Activated T-helper 1 cell treated with anti-CD3 and anti-CD28 coated beads, Interleukin-12 subunit alpha, Interleukin-12 subunit beta, Interleukin-2, Interleukin-4 antibody, amounts not matched to agents 30 ng/mL and 10 ng/mL and 1 ng/mL, durations not matched to agents 14 hours and 24 hours and 36 hours (primary cell): ENCODE measurements at places on chromosomes 5 and 9.
A peak's percentile ranks its signal among the peaks of the same experiment; 100 is the strongest.

DNA sequence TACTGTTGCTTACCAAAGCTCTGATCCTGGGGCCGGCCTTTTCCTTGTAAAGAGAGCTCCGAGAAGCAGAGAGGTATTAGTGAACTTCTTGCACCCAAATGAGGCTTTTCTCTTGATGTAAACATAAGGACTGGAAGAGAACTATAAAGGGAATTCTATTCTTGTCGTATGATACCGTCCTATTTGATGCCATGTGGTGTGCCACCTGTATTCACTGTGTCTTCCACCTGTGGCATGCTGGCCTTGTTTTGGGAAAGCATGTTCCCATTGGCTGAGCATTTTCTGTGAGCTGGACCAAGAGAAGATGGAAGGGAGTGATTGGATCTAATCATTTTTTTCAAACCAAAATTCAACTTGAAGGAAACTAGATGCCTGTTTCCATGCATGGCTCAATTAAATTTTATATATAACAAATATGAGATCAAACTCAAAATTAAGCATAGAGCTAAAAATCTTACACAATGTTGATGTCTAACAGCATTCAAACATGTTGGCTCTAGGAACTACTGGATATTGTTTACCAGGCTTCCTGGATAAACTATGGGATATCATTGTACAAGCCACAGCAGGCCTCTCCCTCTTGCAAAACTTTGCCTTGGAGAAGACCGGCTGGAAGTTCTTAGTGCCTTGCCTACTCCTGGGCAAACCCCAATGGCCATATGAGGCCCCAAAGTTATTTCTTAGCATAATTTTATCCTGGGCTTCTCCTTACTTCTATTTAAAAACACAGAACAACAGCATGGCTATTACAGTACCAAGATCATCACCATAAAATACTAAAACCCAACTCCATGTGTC lies 115.3 kb downstream of the TSSK1B start:
- no peak for DNase-seq

DNA sequence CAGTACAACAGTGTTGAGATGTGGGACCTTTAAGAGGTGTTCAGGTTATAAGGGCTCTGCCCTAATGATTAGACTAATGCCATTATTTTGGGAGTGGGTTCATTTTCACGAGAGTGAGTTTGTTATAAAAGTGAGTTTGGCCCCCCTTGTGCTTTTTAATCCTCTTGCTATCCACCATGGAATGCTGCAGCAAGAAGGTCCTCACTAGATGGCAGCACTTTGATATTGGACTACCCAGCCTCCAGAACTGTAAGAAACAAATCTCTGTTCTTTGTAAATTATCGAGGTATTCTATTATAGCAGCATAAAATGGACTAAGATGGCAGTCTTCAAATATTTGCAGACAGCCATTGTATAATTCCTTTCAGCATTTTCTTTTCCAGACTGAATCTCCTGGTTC lies 212.4 kb downstream of the LRRC70 start:
- no peak for DNase-seq

DNA sequence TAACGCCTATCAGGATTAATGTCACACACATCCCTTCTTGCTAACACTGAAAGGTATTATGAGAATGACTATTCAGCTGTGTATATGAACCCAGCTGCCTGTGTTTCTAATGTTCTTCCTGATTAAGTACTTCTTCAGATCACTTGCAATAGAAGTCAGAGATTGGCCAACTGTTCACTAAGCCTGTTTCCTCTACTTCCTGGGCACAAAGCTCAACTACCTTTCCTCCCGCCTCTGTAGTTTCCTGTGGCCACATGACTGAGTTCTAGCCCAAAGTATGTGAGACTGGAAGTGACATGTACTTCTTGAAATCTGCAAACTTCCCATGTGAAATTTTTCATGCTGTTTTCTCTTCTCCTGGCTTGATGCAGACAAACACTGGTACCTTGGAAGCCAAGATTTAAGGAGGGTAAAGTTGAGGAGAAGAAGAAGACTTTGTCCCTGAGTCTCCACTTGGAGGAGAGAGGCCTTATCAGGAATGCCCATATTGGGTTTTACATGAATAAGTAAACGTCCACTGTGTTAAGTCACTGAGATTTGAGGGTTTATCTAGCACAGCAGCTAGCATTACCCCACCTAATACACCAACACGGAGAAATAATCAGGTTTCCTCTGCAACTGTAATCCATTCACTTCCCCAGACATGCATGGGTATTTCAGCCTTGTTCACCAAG lies 58.6 kb downstream of the SLIT3 start:
- no peak for DNase-seq

DNA sequence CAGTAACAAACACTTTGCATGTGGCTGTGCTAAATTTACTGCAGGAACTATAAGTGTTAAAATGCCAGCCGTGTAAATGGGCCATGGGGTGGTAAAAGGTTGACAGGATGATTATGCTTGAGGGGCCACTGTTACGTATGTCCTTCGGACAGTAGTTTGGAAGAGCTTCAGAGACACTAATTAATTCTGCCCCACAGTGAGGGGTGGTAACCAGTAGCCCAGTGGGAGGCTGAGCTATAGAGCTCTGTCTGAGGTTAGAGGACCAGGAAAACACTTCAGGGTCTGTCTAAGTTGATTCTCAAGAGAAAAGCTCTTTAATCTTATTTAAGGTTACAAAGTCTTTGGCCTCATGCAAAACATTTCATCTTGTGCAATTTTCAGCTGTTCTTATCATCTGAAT lies 176.6 kb downstream of the DMRTA1 start:
- no peak for DNase-seq

DNA sequence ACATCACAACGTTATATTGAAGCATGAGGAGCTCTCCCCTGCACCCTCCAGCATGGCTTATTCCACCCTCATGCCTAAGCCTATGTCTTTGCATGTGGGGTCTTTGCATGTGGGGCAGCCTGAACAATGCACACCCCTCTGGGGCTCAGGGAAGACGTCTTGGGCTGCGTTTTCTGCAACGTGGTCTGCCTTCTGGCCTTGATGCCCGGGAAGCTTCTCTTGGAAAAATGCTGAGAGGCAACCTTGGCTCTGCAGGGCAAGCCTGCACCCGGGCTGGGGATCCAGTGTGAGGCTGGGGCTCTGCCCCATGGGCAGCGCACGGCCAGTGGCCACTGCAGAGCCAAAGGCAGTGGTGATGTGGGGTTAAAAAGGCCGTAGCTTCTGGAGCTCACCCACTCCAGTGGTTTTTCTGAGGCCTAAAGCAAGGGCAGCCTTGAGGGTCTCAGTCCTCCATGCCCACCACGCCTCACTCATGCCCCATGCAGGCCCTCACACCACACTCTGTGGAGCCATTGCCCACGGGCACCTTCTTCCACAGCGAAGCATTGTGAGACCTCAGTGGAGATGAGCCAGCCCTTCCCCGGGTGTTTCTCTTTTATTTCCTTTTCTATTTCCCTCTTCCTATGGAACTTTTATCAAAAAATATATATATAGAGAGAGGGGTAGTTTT lies 112.2 kb downstream of the MRPL36 start:
- no peak for DNase-seq

GRCh38 chr9:79989079-79989478 lies 417.3 kb downstream of the TLE4 start:
- DNase-seq, result no peak

- peak; percentile 8 for DNase-seq
These were observed 211.2 kb downstream of the GADD45G start for GRCh38 chr9:89815903-89816573.

DNA sequence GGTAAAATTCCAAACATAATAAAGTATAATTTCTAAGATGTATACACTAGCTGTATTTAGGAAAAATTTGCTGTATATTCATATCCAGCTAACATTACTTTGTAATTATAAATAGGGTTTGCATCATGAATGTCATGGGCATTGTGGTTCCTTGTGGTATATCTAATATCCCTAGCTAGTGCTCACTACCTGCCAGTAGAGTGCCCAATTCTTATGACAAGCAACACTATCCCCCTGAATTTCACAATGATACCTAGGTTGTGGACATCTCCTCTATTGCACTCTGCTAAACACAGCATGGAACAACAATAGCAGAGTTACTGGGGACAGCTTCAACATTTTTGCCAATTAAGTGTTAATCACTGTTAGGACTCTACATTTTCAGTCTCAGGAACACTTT lies 1656.5 kb downstream of the EFNA5 start:
- DNase-seq, result no peak

- no peak for DNase-seq
These were observed 106.3 kb upstream of the GPBP1 start for GRCh38 chr5:57067597-57067924.

GRCh38 chr9:21443849-21444625 lies 3.8 kb downstream of the IFNA1 start:
- DNase-seq, result peak; percentile 11

GRCh38 chr9:17578911-17579793 lies at the start of gene SH3GL2:
TSS of gene SH3GL2 (plus strand) at chr9:17579066.
- DNase-seq, result no peak

DNA sequence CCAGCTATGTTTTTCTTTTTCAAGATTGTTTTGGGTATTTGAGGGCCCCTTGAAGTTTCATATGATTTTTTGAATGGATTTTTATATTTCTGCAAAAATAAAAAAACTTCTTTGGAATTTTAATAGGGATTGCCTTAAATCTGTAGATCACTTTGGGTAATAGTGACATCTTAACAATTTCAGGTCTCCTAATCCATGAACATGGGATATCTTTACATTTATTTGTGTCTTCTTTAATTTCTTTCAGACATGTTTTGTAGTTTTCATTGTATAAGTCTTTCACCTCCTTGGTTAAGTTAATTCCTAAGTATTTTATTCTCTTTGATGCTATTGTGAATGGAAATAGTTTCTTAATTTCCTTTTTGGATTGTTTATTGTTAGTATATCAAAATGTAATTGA lies 79.1 kb downstream of the PPIC start:
- DNase-seq, result no peak

DNA sequence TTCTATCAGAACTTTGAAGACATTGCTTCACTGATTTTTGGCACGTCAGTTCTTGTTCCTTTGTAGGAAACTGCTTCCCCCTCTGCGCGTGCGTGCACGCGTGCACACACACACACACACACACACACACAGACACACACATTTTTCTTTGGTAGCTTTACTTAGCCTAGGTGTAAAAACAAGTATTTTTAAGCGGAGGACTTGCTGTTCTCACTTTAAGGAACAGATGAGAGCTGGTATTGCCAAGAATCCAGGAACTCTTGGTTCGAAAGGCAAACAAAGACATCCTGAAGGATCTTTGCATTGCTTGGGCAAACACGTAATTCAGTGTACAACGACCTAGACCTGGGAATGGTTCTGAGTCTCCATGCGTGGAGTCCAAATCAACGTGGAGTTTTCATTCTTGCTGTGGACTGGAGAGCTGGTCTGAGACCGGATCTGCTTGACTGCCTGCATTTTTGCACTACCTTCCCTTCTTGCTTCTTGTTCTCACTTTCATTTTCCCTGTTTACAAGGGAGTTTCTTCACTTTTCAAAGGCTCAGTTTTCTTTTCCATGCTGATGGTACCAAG lies 8.2 kb downstream of the TMEM268 start:
- no peak for DNase-seq

DNA sequence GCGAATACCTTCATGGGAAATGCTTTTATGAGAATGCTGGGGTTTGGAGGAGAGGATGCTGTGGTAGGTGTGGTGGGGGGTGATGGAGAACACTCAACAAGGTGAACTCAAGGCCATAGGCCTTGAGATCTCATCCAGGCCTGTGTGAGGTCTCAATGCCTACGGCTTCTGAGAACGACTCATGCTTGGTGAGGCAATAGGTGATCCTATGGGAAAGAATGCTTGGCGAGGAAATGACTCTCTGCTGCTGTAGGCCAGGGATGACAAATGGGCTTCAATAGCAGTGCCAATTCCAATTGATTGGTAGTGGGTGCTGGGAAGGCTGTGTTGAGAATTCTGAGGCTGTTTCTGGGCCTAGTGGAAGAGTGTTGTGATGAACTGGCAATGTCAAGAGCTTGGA lies 280.2 kb upstream of the CLINT1 start:
- DNase-seq, result no peak

GRCh38 chr5:114898602-114899001 lies 271.1 kb downstream of the TRIM36 start:
- DNase-seq, result no peak

GRCh38 chr5:93902288-93902687 lies 160.9 kb upstream of the POU5F2 start:
- no peak for DNase-seq

- no peak for DNase-seq
These were observed 213.9 kb downstream of the PBX3 start for GRCh38 chr9:125961072-125961471.

- no peak for DNase-seq
These were observed 399 bp downstream of the NDUFA2 start for GRCh38 chr5:140647042-140647419.

- no peak for DNase-seq
These were observed at the start of gene PCDHGA2 for GRCh38 chr5:141338538-141339306. TSS of gene PCDHGA2 (plus strand) at chr5:141338760.

GRCh38 chr5:133861161-133861737 lies 107.2 kb downstream of the C5orf15 start:
- DNase-seq, result no peak

- no peak for DNase-seq
These were observed 663.6 kb upstream of the ZNF608 start for GRCh38 chr5:125409861-125410536.

DNA sequence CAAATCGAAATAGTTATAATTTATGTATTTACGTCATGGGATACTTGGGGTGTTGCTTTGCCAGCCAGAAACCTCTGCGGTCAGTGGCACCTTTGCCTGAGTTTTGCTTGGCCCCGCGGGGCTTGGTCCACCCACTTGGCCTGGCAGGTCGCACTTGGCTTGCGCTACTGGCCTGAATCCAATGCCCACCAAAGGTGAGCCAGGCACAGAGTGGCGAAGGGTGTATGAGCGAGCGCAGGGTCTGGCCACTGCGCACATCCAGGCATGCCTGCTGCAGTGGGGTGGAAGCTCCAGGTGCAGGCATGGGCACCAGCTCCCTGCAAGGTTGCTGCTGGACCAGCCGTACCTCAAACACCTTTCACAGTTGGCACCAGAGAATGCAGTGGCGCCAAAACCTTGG lies 714.6 kb downstream of the CDH9 start:
- no peak for DNase-seq

DNA sequence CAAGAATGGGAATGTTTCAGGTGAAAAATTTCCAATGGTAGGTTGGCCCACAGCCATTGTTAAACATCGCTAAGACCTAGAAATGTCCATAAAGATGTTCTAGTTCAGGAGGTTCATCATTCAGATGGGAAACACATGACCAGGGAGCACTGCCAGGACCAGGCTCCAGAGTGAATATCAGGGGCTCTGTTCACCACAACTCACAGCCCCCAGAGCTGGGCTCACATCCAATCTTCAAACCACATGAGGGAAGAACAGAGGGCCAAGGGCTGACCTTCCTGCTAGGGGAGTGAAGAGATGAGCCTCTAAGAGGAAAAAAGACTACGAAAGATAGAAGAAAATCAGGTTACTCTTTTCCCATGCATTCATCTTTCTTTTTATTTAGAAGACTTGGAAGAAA lies 205.8 kb downstream of the SEMA5A start:
- DNase-seq, result no peak
